Fibroblast of lung (primary cell): ENCODE measurements at places on chromosomes 5 and 9. TPM values are rescaled to one million over a fixed set of nuclear protein-coding genes. Genes with fewer than 3 reads are reported as not detected.

DNA sequence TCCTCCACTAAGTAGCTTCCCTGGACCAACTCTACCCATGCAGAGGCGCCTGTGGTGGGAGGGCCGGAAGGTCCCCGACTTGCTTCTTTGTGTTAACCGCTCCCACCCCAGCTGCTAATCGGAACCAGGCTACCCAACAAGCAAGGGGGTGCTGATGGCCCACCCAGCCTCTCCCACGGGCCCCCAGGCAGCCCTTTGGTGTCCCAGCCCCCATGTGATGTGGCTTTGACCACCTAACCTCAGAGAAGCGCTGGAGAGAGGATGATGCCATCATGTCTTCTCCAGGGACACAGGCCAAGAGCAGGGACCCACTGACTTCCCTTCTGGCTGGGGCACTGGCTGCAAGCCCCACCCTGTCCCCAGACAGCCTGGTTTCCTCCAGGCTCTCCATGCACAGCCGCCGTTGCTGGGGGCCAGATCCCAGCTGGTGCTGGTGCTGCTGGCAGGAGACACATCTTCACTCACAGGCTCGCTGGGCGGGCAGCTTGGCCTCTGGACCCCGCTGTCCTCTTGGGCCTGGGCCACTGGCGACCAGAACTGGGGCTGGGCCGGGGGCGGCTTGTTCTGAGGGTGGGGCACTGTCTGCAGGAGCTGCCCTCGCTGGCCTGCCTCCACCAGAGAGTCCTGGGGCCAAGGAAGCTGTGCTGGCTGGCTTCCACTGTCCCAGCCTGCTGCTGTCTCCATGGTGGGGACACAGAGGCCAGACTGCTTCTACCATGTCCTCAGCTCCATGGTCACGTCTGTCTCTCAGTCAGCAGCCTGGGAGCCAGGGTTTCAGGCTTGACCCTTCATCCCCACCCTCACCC lies 27.8 kb downstream of the LAMC3 start:
- no peak for DNase-seq

The NR5A1 gene
- total RNA-seq: not detected in 2 replicates

DNA sequence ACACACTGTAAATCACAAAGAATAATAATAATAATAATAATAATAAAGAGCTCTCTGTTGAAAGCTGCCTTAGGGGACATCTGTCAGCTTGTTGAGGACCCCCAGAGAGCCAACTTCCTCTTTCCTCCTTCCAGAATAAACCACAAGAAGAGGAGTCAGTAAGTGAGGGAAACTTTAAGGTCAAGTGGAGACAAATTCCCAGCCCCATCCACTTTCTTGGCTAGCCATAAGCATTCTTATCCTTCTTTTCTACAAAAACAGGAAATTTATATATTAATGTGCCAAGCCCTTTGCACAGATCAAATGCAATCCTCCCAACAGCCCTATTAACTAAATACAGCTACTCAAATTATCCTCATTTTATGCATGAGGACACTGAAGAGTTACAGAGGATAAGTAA lies 9.4 kb upstream of the C5orf58 start:
- DNase-seq: peak; percentile 32

- no peak for DNase-seq
These were observed 92.0 kb downstream of the SH3TC2 start for GRCh38 chr5:148970876-148971275.

GRCh38 chr9:96441798-96442445 lies 8.0 kb upstream of the HABP4 start:
- peak; percentile 44 for DNase-seq

DNA sequence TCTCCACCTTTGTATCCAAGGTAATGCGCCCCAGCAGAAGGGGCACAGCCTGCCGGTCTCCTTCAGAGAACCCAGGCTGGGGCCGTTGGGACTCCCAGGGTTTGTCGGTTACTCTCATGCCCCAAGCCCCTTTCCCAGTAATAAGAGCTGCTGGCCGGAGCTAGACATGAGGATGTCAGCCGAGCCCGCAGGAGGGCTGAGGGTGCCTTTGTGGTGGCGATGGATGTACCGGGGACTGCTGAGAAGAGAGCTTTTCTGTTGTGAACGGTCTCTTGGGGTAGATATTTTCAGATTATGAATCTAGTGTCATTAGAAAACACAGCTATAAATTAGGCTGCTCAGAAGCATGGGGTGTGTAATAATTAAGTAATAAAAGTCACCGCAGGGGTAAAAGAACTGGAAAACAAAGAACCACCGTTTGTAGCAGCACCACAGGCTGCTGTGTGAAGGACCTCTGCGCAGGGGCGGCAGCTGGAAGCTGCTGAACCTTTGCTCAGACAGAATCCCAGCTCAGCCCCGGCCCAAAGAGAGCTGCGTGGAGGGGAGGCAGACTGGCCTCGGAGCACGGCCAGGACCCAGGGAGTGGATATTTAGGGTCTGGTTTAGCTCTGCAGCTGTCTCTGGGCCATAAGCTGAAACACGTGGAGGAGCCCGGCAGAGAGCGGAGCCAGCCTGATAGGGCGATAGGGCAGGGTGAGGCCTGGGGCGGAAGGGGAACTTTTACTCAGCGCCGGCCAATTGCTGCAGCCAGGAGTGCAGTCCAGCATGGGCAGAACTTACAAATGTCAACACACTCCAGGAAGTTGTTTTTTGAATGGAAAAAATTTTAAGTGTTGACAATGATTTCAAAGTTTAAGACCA lies 50.5 kb upstream of the BARHL1 start:
- DNase-seq: no peak

GRCh38 chr9:69173497-69173890 lies 583 bp upstream of the TJP2 start:
- DNase-seq: no peak

The ICE1 gene
- total RNA-seq: 24.4 and 24.9 TPM in 2 replicates

DNA sequence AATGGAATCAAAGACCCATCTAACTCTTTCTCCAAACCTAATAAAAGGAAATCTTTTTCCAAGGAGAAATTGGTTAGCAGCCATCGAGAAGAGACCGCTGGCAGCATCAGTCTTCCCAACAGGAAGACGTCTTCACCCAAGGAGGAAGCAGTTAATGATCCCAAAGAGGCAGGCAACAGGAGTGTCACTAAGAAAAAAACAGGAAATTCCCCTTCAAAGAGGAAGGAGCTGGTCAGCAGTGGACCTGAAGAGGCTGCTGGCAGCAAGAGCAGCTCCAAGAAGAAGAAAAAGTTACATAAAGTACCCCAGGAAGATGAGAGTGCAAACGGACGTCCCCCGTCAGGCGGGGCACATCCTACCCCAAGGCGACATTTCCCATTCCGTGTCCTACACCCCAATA lies 143.7 kb downstream of the ELAVL2 start:
- no peak for DNase-seq

- peak; percentile 24 for DNase-seq
These were observed 21.7 kb upstream of the DOLPP1 start for GRCh38 chr9:129058965-129059795.

DNA sequence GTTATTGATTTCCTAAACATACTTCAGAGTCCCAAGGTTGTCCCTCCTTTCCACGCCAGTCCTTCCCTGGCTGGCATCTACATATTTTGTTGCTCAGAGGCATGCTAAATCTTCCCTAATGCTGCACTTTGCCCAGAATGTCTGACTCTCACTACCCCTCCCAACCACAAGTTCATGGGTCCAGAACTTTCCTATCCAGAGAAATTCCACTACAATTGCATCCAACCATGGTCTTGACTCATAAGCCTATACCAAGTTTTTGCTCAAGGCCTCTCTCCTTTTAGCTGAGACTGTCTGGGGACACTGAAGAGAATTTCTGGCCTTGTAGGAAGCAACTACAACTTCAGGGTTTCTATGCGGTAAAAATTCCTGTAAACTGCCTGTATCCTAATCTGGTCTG lies 206.3 kb downstream of the BNC2 start:
- DNase-seq: no peak

GRCh38 chr5:123755653-123756317 lies 243.8 kb downstream of the CSNK1G3 start:
- DNase-seq: peak; percentile 70

GRCh38 chr5:96256795-96257470 lies 176.1 kb downstream of the PCSK1 start:
- peak; percentile 81 for DNase-seq
